Stimulated activated CD4-positive, alpha-beta T cell treated with anti-CD3 and anti-CD28 coated beads, Interleukin-1b, Interleukin-23, amount 100 ng/mL, for 1 hour (primary cell): ENCODE measurements at places on chromosomes 11 and 22.
A peak's percentile ranks its signal among the peaks of the same experiment; 100 is the strongest.

DNA sequence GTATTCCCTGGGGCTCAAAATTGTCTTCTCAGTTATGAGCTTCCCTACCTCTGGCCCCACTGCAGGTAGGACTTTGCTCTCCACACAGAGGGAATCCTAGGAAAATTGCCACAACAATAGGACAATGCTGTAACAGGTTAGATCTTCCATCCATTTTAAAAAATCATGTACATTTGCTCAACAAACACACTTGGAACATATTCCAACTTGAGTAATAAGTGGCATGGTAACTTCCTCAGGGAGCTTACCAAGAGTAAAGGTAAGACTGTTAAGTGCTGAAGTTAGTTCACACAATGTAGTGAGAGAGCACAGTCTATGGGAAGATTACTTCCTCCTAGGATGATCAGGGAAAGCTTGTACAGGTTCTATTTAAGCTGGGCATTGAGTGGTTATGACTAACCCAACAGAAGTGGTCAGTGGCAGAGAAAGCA, 78.9 kb upstream of the BIRC3 start:
- no peak for DNase-seq

DNA sequence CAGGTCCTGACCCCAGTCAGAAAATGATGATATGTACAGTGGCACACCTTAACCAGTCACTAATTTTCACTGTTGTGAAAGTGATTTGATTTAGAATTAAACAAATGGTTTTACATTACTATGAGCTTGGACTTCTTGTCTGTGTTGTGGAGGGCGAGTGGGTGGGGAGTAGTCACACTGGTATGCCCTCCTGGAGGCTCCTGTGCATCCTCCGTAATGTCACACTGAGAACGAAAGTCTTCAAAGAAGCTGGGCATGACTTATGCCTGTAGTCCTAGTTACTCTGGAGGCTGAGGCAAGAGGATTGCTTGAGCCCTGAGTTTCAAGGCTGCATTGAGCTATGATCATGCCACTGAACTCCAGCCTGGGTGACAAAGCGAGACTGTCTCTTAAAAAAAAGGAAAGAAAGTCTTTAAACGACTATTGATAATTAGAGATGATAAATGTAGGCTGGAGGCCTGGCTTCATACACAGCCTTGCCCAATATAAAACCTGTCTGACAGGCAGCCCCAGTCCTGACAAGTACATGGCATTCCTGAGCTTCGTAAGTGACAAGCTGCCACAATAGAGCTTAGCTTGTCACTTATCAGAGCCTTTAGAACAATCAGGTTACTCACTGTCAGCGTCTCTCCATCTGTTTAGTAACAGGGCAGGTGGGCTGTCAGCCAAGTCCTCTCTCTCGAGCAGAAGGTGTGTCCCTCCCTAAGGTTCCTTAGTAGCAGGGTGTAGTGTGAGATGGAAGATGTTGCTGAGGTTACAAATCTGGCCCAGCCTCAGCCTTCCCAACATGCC, 5.0 kb upstream of the LIMK2 start:
- no peak for DNase-seq

GRCh38 chr11:73257342-73258103, 14.6 kb upstream of the P2RY6 start:
- no peak for DNase-seq

DNA sequence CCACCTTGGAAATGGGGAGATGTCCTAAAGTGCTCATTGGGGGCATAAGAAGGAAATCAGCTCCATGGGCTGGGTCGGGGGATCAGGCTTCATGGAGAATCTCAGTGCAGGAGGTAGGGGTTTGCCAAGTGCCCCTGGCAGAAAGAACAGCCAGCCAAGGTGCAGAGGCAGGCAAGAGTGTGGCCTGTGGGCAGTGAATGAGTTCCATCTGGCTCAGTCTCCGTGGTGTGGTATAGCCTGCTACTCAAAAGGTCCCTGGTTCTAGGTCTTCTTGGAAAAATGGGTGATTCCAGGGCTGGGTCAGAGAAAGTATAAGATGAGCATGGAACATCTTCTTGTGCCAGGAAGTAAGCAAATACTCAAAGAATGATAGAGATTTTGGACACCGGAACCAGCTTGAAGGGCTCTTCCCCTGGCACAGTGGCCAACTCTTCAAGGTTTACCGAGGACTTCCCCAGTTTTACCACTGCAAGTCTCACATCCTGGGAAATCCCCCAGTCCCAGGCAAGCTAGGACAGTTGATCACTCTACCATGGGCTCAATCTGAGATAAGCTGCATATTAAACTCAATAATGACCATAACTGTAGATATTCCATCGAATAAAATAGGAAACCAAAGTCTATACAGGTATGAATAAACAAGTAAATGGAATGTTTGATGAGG, 10.6 kb upstream of the ARAP1 start:
- DNase-seq, result no peak

GRCh38 chr11:57349491-57350274, 11.5 kb downstream of the P2RX3 start:
- DNase-seq, result peak; percentile 15
